Tracheal epithelial cell (primary cell): ENCODE measurements at places on chromosomes 1 and 21. TPM values are rescaled to one million over a fixed set of nuclear protein-coding genes. Genes with fewer than 3 reads are reported as not detected.

TMEM240 gene
- total RNA-seq: not detected in 2 replicates

OR6K3 gene
- total RNA-seq: under 0.01 TPM in 1 of 2 replicates, not detected in the other

RNU5D-1 gene
- not detected in 2 replicates for total RNA-seq

TLR5 gene
- 0.48 and 1.1 TPM in 2 replicates for total RNA-seq

KLF17 gene
- 0.24 TPM in 1 of 2 replicates, not detected in the other for total RNA-seq

PRAMEF2 gene
- total RNA-seq: not detected in 2 replicates

GRIK3 gene
- under 0.01 TPM in 1 of 2 replicates, not detected in the other for total RNA-seq

SNRPE gene
- total RNA-seq: 44.3 and 57.4 TPM in 2 replicates

LRP8 gene
- 16.2 and 16.9 TPM in 2 replicates for total RNA-seq

KCND3 gene
- under 0.01 and 0.21 TPM in 2 replicates for total RNA-seq

CCDC27 gene
- not detected in 2 replicates for total RNA-seq

CHML gene
- total RNA-seq: 7.7 and 14.2 TPM in 2 replicates

LIN28A gene
- not detected in 2 replicates for total RNA-seq

MRAP gene
- total RNA-seq: not detected in 2 replicates

VSIG8 gene
- total RNA-seq: under 0.01 TPM in 1 of 2 replicates, not detected in the other

NOS1AP gene
- total RNA-seq: not detected in 2 replicates

OLFML2B gene
- total RNA-seq: 0.48 TPM in 1 of 2 replicates, not detected in the other

KLHDC8A gene
- total RNA-seq: 0.24 TPM in 1 of 2 replicates, not detected in the other

RGSL1 gene
- not detected in 2 replicates for total RNA-seq

KISS1 gene
- 0.48 TPM in 1 of 2 replicates, not detected in the other for total RNA-seq

DEDD gene
- total RNA-seq: 15.1 and 23.4 TPM in 2 replicates

VHLL gene
- 0.72 TPM in 1 of 2 replicates, not detected in the other for total RNA-seq

TRAF5 gene
- total RNA-seq: 2.1 and 7.5 TPM in 2 replicates

HEATR1 gene
- 32.5 and 45.4 TPM in 2 replicates for total RNA-seq

NECTIN4 gene
- 52.6 and 97.8 TPM in 2 replicates for total RNA-seq

ERICH3 gene
- under 0.01 TPM in 1 of 2 replicates, not detected in the other for total RNA-seq

TMEM50B gene
- total RNA-seq: 16.1 and 20.7 TPM in 2 replicates

DCDC2B gene
- under 0.01 TPM in 1 of 2 replicates, not detected in the other for total RNA-seq

FAM72C gene
- total RNA-seq: under 0.01 and 0.21 TPM in 2 replicates

NBPF4 gene
- total RNA-seq: 0.24 TPM in 1 of 2 replicates, not detected in the other

NIPAL3 gene
- total RNA-seq: 34.9 and 48.0 TPM in 2 replicates
